ENCODE measurements at places on chromosomes 7 and 10.

GRCh38 chr10:71713135-71714030 lies 6.2 kb downstream of the C10orf105 start:
- DNase-seq: peak; percentile 78

- no peak for DNase-seq
Observed at GRCh38 chr10:67110286-67110685, 184.4 kb downstream of the LRRTM3 start.

GRCh38 chr7:130733931-130734814 lies at the start of gene KLF14:
Gene KLF14, minus strand, starts transcription at chr7:130734207. Its CDS starts 174 bp downstream, at chr7:130734033.
- DNase-seq: peak; percentile 25

DNA sequence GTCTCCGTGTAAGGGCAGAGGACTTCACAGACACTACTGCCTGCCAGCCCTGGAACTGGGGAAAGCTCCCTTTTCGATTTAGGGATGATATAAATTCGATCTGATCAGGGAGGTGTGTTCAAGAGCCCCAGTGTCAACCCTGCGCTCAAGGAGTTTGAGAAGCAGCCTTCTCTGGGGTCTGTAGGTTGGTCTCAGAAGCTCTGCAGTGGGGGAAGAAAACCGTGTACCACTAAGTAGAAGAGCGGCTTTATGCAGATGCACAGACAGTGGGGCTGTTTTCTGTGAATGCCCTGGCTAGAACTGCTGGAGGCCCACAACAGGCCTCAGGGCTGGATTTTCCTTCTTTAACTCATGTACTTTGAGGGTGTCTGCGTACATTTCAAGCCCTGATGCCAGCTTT lies 6.3 kb upstream of the TBX20 start:
- DNase-seq: no peak

- peak; percentile 49 for DNase-seq
Observed at GRCh38 chr7:3482147-3482921, 181.3 kb downstream of the SDK1 start.

GRCh38 chr7:149253665-149254064 lies 8.3 kb upstream of the ZNF783 start:
- DNase-seq: no peak

- DNase-seq: no peak
Observed at GRCh38 chr10:117684046-117684610, 141.6 kb downstream of the EMX2 start.

DNA sequence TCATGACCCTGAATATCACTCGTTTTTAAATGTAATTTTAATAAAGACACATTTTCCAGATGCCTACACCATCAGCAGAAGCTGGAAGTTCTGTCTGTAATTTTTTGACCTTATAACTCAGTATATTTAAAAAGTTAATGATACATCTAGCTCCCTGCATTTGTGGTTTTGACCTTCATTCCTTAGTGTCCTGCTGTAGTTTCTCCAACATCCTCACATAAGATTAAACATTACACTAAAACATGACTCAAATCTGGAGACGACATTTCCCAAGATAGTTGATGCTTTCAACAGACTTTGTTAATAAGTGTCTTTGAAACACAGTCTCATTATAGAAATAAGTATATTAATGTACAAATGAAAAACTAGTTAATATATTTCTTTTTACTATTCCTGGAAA lies 363.1 kb downstream of the POM121L12 start:
- no peak for DNase-seq

DNA sequence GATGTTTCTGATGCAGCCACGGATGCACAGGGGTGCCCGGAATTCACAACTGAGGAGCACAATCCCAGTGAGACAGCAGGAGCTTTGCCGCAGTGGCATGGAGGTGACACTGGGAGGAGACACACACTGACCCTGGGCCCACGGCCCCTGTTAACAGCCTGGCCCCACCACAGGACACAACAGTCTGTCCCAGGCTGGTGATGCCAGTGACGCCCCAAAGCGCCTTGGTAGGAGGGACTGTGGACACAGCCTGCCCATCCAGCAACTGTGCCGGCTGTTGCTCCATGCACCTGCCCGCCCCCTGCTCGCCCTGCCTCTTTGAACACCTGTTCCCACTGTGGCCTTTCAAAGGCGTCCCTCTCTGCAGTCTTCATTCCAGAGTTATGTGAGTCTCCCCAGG lies 49.8 kb downstream of the KLF6 start:
- DNase-seq: no peak

GRCh38 chr10:3776796-3777571 lies 8.0 kb downstream of the KLF6 start:
- DNase-seq: peak; percentile 91

GRCh38 chr7:46572691-46573090 lies 651.6 kb upstream of the IGFBP3 start:
- no peak for DNase-seq

- no peak for DNase-seq
Observed at GRCh38 chr10:110680273-110681020, 36.3 kb downstream of the RBM20 start.

DNA sequence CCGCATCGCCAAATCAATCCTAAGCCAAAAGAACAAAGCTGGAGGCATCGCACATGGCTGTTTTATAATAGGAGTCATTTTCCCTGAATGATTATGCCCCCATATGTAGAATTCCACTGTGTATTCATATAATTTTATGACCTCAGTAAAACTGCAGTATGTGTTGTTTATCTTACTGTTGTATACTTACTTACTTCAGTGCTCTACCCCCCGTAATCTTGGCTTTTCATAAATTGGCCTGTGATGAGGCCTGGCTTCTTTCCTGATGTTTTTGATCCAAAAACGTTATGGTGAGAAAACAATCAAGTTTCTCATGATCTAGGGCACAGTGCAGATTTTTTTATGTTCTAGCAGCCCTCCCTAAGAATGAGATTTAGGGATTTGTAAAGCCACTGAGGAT lies 306.4 kb upstream of the FZD1 start:
- DNase-seq: no peak

GRCh38 chr10:70786799-70787415 lies 1.7 kb upstream of the TBATA start:
- peak; percentile 73 for DNase-seq

DNA sequence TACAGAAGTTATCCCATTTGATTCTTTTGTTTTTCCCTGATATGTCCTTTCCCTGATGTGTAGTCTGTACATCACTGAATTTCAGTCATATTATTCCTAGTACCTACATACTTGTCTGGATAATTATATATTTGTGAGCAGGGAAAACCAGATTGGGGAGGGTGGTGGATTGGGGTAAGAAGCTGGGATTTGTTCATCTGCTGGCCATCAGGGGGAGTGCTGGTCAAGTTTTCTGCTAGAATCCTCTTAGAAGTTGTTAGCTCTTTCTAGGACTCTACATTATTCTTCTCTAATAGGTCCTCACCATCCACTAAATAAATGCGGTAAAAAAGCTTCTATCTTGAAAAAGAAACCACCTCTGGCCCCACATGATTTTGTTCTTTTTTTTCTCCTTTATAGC lies 232.7 kb upstream of the TAC1 start:
- peak; percentile 3 for DNase-seq

- peak; percentile 17 for DNase-seq
Observed at GRCh38 chr7:67105377-67105776, 108.7 kb downstream of the TYW1 start.

DNA sequence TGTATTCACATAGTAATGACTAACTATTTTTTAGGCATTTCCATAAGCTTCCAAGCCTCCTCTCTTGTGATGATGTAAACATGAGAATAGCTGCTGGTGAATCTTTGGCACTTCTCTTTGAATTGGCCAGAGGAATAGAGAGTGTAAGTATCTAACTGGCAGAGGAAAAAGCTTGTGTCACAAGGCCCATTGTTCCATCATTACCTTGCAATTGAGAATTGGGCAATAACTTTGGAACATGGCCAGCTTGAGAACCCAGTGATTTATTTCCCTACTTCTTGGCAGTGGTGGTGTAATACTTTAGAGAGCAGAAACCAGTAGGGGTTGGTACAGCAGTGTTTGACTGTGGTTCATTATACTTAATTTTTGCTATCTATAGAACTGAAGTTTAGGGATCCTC lies 12.0 kb downstream of the IFRD1 start:
- DNase-seq: no peak

DNA sequence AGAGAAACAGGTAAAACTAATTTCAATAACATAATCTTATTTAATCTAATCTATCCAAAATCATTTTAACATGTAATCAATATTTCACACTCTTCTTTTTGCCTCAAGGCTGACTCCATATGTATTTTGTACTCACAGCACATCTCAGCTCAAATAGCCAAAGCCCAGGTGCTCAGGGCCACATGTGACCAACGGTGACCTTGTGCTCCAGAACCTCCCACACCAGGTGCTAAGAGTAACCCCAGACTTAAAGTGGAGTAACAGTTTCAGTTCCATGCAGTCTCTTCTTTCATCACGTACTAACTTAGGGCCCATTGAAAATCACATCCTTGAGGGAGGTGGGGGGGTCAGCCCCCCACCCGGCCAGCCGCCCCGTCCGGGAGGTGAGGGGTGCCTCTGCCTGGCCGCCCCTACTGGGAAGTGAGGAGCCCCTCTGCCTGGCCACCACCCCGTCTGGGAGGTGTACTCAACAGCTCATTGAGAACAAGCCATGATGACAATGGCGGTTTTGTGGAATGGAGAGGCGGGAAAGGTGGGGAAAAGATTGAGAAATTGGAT lies 47.3 kb downstream of the NCAPG2 start:
- DNase-seq: no peak

DNA sequence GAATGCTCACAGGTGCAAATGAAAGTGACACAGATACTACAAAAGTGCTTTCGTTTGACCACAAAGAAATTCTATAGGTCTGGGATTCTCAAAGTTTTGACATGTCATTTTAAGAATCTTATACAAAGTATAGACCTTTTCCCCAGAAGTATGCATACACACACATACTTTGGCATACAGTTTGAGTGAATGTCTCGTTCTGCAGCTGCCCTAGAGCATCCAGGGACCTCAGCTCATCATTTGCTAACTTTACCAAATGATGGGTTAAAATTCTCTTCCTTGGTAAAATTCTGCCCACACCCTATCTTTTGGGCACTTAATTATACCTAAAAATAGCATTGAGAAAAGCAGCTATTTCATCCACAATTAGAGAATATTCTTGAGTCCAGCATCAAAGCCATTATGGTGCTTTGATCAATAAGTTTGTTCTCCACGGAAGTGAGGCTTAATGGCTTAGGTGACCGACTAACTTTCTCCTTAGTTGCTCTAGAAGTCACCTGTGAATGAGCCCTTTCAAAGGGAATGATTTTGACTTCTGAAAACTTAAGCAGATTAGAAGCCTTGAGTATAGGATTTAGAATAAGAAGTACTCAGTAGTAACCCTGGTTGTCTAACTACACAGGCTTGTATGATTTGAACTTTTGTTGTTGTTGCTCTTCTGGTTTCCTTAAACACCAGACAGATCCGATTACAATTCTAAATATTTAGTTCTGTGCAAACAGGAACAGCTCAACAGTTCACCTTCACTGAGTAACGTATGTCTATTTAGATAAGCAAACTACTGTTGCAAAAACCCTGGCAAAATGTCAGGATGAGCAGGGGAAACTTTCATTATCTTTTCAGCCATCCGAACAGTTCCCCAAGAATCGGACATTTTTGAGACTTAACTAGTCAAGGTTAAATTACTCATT lies 70.6 kb downstream of the CNNM2 start:
- DNase-seq: no peak

- DNase-seq: no peak
Observed at GRCh38 chr7:81845744-81846241, 75.9 kb upstream of the HGF start.

GRCh38 chr7:144517749-144518148 lies 114.3 kb upstream of the NOBOX start:
- no peak for DNase-seq

DNA sequence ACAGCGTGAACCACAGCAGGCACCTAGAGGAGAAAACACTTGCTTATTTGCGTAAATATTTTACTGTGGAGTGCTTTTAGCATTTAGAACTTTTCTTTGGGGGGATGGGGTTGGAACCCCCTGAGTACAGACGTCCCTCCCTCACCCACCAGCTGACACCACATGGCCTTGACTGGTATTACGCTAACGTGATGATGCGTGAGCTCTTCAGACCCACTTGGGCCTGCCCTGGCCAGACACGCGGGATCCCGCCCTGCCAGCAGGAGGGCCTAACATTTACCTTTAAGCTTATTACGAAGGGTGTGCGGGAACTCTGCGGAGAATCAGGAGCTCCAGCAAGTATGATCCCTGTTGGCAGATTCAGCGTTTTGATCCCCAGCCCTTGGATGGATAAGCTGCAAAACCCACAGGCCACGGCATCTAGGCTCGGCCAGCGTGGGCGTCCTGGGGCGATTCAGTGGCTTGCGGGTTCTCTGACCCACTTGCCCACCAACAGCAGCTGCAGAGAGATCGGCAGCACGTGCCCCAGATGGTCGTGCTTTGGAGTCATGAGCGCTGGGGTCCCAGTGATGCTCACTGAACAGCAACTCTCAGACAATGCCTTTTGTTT lies 545.5 kb upstream of the FOXK1 start:
- no peak for DNase-seq

DNA sequence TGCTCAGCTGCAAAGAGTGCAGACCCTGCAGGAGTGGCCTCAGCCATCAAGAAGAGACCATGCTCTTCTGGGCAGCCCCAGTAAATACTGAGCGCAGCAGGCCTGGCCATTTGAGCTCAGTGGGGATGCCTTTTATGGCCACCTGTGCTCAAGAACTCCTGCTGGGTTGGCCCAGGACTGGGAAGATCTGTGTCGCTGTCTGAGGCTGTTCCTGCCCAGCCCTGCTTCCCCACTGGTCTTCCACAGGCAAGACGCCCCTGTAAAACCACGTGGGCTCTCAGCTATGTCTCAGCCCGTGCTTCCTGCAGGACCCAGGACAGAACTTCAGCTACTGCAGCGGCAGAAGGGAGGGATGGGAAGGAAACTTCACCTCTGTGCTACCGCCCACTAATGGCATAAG lies 10.5 kb upstream of the PPIF start:
- peak; percentile 41 for DNase-seq

DNA sequence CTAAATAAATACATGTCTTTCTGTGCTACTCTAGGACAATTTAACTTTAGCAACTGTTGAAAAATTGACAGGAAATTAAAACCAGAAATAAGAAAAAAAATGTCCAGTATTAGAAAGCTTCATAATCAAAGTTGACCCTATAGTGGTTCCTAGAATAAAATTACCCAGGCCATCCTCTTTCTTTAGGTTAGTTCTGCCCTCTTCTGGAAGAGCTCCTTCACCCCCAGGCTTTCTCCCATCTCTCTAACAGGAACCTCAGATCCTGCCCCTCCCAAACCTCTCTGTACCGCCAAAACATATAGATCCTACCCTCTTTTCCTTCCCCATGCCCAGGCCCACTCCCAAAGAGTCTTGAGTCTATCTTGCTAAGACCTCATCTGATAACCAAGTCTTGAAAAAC lies 159.4 kb upstream of the CDK1 start:
- DNase-seq: no peak

DNA sequence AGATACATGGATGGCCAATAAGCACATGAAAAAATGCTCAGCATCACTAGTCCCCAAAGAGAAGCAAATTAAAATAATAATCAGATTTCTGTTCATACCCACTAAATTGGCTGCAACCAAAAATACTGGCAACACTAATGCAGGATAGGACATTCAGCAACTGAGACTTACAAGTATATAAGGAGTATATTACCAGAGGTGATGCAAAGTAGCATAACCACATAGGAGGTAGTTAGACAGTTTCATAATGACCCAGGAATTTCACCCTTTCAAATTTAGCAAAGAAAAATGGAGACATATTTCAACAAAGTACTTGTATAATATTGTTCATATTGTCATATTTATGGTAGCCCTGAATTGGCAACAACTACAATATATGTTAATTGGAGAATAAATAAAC lies 727.8 kb downstream of the GRID1 start:
- no peak for DNase-seq

Measured in fibroblast of skin of back (primary cell).